Amniotic stem cell (primary cell): ENCODE measurements at places on chromosomes 3 and 15.

DNA sequence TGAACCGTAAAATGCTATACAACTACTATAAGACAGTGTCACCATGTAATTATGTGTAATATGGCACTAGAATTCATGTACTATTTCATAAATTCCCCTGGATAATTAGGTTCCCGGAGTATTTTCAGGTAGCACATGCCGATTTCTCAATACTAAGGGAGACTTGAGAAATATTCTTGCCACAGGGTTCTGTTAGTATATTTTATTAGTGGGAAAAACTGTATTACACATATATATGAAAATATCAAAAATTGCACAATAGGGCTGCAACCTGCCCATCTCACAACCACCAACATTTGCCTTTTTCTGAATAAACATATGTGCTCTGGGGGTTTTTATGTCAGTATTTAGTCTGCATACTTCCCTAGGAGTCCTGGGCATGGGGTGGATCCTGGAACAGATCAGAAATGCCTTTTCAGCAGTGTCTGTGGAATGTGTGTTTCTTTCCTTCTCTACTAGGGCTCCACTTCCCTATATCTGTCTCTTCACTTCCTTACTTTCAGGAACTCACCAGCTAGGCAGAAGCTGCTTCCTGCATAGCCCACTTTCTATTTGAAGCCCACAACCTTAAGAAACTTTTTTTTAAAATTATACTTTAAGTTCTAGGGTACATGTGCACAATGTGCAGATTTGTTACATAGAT lies 87.5 kb downstream of the RPL39L start:
- no peak for DNase-seq

DNA sequence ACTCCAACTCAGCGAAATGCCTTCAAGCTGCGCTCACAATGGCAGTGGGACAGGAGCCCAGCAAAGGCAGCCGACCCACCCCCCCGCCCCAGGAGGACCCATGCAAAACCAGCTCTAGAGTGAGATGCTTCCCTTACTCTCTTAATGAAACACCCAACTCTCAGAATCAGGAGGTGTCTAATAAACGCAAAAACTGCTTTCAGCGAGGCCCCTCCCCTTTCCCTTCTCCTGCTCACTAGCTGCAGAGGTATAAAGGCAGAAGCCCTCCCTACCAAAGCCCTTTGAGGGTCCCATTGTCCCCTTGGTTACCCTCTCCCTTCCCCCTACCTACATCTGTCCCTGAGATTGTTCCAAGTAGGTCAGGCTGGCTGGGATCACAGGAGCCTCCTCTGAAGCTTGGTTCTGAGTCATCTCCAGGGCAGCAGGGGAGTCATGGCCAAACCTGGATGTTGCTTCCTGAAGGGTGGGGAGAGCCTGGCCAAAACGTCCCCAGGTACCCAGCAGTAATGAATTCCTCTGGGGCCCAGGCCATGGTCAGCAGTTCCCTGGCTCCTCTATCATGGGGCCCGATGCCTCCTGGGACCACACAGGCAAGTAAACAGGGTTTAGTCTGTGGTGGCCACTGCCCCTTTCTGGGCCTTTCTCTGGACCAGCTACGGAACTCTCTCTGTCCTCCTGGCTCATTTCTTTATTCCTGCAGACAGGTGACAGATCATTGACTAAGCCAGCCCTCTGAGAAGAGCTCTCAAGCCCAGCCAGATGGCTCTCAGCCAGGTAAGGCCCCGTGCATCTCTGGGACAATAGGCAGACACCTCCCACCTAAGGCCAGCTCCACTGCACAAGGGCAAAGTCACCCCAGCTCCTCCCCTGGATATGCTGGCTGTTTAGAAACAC lies 8.6 kb downstream of the KLHL25 start:
- no peak for DNase-seq

- DNase-seq = no peak
Observed at GRCh38 chr3:148750296-148750695, 52.6 kb downstream of the AGTR1 start.

DNA sequence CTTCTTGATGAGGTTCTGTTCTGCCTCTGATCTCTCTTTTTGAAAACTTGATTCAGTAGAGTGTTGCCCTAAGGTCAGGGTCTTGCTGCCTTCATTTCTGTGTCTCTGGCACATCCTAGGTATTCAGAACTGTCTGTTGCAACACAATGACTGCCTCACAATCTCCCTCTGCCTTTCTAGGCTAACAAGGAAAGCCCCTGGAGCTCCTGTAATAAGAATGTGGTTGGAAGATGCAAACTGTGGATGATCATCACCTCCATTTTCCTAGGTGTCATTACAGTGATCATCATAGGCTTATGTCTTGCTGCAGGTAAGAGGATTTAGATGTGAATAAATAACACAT lies 7.0 kb downstream of the C3orf52 start:
- DNase-seq = no peak
